ENCODE measurements at places on chromosomes 6 and 20. TPM values are rescaled to one million over a fixed set of nuclear protein-coding genes. Genes with fewer than 3 reads are reported as not detected.

DNAH8 gene
- total RNA-seq, result 2.0 TPM

DNA sequence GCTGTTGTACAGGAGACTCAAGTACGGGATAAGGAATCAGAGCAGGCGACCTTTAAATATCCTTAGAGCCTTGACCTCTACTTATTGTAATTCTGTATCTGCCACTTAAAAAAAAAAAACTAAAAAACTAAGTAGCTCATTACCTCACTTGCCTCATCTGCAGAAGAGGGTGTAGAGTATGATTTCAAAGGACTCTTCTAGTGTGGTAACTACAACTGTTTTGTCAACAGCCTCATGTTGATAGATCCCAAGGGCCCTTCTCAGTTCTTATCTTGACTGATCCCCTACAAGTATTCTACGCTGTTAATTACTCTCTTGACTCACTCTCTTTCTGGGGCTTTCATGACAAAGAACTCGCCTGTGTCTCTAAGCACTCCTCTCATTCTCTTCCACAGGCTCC is 16.7 kb upstream of the PDYN start:
- no peak overlapping the region for H3K27ac ChIP-seq
- H3K27me3 ChIP-seq, result peaks cover 37% of the 10 kb centered on the region
- no peaks in the 10 kb centered on the region for H3K36me3 ChIP-seq
- no peak overlapping the region for H3K4me3 ChIP-seq

HLA-DOB gene
- total RNA-seq, result 101 TPM

ZNF311 gene
- total RNA-seq, result 0.31 TPM

- no peaks in the 10 kb centered on the region for H3K4me1 ChIP-seq
- no peak overlapping the region for H3K4me3 ChIP-seq
Observed at GRCh38 chr6:157267109-157267611, 56.2 kb downstream of the TMEM242 start.

- no peaks in the 10 kb centered on the region for H3K36me3 ChIP-seq
- DNase-seq, result no peak
- no peak overlapping the region for H3K27ac ChIP-seq
- no peaks in the 10 kb centered on the region for H3K4me1 ChIP-seq
Observed at GRCh38 chr6:24391756-24392405, 10.9 kb upstream of the MRS2 start.

TSPO2 gene
- not detected for total RNA-seq

MUCL3 gene
- total RNA-seq, result not detected

EFHC1 gene
- total RNA-seq, result 23.2 TPM

DNA sequence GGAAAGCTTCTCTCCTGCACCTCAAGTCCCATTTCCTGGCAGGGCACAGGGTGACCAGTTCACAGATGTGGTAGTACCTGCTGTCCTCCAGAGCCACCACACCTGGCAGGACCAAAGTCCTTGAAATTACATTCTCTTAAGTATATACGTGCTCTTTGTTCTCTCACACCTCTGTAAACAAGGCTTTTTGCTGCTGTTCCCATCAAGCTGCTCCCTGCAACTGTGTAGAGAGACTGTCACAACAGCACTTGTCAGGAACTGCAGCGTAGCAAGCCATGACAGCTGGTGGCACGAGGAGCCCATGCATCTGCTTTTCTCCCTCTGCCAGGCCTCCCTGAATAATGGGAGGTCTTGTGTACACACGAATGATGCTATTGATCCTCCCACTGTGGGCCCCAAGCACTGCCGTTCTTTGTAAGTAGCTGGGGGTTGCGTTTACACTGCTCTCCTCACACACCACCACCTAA is 431.8 kb downstream of the CD83 start:
- no peaks in the 10 kb centered on the region for H3K27me3 ChIP-seq
- H3K36me3 ChIP-seq, result no peaks in the 10 kb centered on the region
- H3K4me1 ChIP-seq, result peaks cover 22% of the 10 kb centered on the region
- H3K27ac ChIP-seq, result no peak overlapping the region
- DNase-seq, result no peak
- H3K4me3 ChIP-seq, result no peak overlapping the region

GRCh38 chr20:33788351-33789049 is 22.6 kb upstream of the CHMP4B start:
- H3K4me1 ChIP-seq, result peaks cover 47% of the 10 kb centered on the region
- DNase-seq, result no peak
- peak overlapping the region; percentile 11 for H3K27ac ChIP-seq
- no peaks in the 10 kb centered on the region for H3K27me3 ChIP-seq

GRCh38 chr20:58393299-58393698 is 4.3 kb downstream of the VAPB start:
- H3K4me3 ChIP-seq, result no peak overlapping the region
- DNase-seq, result no peak
- no peak overlapping the region for H3K27ac ChIP-seq
- H3K36me3 ChIP-seq, result peaks cover 35% of the 10 kb centered on the region
- H3K4me1 ChIP-seq, result peaks cover 68% of the 10 kb centered on the region

ZSCAN23 gene
- total RNA-seq, result 0.49 TPM

GRCh38 chr6:168571268-168571667 is 130.3 kb downstream of the SMOC2 start:
- DNase-seq, result no peak
- H3K4me3 ChIP-seq, result no peak overlapping the region
- H3K36me3 ChIP-seq, result no peaks in the 10 kb centered on the region
- no peaks in the 10 kb centered on the region for H3K4me1 ChIP-seq

- H3K4me1 ChIP-seq, result no peaks in the 10 kb centered on the region
- H3K4me3 ChIP-seq, result no peak overlapping the region
Observed at GRCh38 chr6:56756791-56757587, 114.3 kb upstream of the DST start.

SYCP2L gene
- total RNA-seq, result 0.17 TPM

DNA sequence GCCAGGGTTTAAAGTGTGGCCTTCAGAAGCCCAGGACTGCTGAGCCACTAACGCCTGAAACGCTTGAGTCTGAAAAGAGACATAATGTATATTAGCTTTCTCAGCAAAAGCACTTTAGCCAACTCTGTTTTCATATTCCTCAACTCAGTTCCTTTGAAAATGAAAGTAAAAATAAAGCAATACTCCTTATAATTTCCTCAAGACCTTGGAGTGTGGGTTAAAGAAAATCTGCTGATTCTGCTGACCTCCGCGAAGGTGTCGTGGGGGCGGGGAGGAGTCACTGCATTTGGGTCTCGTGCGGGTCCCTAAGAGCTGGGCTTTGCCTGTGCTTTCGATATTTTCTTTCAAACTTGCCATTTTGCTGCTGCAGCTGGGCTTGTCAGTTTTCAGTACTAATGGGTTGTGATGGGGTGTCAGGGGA is 142.2 kb upstream of the ARID1B start:
- no peaks in the 10 kb centered on the region for H3K36me3 ChIP-seq
- H3K4me1 ChIP-seq, result peaks cover 54% of the 10 kb centered on the region
- H3K4me3 ChIP-seq, result peak overlapping the region; percentile 79
- no peaks in the 10 kb centered on the region for H3K27me3 ChIP-seq

MCHR2 gene
- not detected for total RNA-seq

GRCh38 chr6:7974565-7974937 is 64.0 kb upstream of the TXNDC5 start:
- H3K4me1 ChIP-seq, result peaks cover 30% of the 10 kb centered on the region
- H3K27ac ChIP-seq, result no peak overlapping the region
- no peak for DNase-seq

DNA sequence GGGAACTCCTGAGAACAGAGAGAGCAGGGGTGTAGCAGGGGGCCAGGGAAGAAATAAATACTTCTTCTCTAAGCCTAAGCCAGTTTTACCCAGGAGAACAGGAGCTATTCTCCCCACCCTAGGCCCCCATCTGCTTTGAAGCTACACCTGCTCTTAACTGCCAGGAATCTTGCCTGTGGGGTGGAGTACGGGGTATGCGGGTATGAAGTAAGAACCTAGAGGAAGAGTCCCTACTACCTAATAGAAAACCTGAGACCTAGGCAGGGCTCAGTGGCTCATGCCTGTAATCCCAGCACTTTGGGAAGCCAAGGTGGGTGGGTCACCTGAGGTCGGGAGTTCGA is 1.5 kb downstream of the SLC29A1 start:
- no peaks in the 10 kb centered on the region for H3K27me3 ChIP-seq
- H3K4me3 ChIP-seq, result no peak overlapping the region
- no peak overlapping the region for H3K27ac ChIP-seq
- H3K36me3 ChIP-seq, result no peaks in the 10 kb centered on the region
- no peak for DNase-seq

NOX3 gene
- total RNA-seq, result not detected

TMEM14C gene
- total RNA-seq, result 23.0 TPM

- H3K27ac ChIP-seq, result no peak overlapping the region
- peaks cover 16% of the 10 kb centered on the region for H3K27me3 ChIP-seq
- H3K36me3 ChIP-seq, result peaks cover 2% of the 10 kb centered on the region
- H3K4me3 ChIP-seq, result peak overlapping the region; percentile 94
- H3K4me1 ChIP-seq, result peaks cover 41% of the 10 kb centered on the region
- peak; percentile 63 for DNase-seq
Observed at GRCh38 chr6:43771210-43771857, 1.3 kb downstream of the VEGFA start.

DNA sequence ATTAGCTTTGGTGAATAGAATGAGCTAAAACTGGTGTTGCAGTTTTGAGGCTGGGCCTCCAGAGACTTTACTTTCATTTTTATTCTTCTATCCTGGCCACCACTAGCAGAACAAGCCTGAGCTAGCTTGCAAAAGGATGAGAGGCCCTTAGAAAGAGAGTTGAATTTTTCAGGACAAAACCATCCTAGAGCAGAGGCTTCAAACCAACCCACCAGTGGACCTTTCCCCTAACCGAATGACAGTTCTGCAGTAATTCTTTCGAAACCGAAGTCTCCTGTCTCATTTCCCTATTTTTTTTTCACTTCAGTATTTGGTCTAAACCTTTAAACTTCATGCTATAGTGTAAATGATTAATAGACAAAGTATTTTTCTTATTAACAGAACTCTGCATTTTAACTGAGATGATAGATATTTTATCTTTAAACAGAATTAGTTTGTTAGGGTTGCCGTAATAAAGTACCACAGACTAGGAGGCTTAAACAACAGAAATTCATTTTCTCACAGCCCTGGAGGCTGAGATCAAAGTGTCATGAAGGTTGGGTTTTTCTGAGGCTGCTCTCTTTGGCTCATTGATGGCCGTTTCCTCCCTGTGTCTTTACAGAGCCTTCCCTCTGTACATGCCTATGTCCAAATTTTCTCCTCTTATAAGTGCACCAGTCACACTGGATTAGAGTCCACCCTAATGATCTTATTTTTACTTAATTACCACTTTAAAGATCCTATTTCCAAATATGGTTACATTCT is 80.6 kb upstream of the PAK5 start:
- H3K4me3 ChIP-seq, result no peak overlapping the region
- H3K4me1 ChIP-seq, result peaks cover 16% of the 10 kb centered on the region
- no peaks in the 10 kb centered on the region for H3K36me3 ChIP-seq
- DNase-seq, result no peak
- H3K27ac ChIP-seq, result no peak overlapping the region

RAD21L1 gene
- not detected for total RNA-seq

ZNF341 gene
- 10.1 TPM for total RNA-seq

GPLD1 gene
- total RNA-seq, result 7.3 TPM

PPP1R3G gene
- total RNA-seq, result 0.15 TPM

GDAP1L1 gene
- not detected for total RNA-seq

CCR6 gene
- total RNA-seq, result 26.2 TPM

SIRPB1 gene
- 1.1 TPM for total RNA-seq

FAM120B gene
- total RNA-seq, result 35.1 TPM

PXMP4 gene
- total RNA-seq, result 6.8 TPM

DNA sequence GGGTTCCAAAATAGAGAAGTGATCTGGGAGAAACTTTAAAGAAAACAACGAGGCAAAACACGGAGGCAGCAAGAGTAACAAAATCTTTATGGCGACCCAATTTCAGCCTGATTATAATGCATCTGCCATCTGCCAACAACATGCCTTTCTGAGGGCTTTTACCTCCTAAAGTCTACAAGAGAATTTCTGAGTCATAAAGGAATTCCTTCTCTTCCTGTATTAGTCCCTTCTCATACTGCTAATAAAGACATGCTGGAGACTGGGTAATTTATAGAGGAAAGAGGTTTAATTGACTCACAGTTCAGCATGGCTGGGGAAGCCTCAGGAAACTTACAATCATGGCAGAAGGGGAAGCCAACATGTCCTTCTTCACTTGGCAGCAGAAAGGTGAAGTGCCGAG is 226.6 kb downstream of the HACE1 start:
- no peak overlapping the region for H3K27ac ChIP-seq
- DNase-seq, result no peak
- H3K36me3 ChIP-seq, result no peaks in the 10 kb centered on the region
- H3K4me1 ChIP-seq, result no peaks in the 10 kb centered on the region
- no peaks in the 10 kb centered on the region for H3K27me3 ChIP-seq
- no peak overlapping the region for H3K4me3 ChIP-seq

- peaks cover 4% of the 10 kb centered on the region for H3K27me3 ChIP-seq
- H3K4me1 ChIP-seq, result no peaks in the 10 kb centered on the region
- H3K27ac ChIP-seq, result no peak overlapping the region
- DNase-seq, result no peak
- no peaks in the 10 kb centered on the region for H3K36me3 ChIP-seq
- H3K4me3 ChIP-seq, result no peak overlapping the region
Observed at GRCh38 chr6:107582086-107582485, 92.2 kb downstream of the SOBP start.

DNA sequence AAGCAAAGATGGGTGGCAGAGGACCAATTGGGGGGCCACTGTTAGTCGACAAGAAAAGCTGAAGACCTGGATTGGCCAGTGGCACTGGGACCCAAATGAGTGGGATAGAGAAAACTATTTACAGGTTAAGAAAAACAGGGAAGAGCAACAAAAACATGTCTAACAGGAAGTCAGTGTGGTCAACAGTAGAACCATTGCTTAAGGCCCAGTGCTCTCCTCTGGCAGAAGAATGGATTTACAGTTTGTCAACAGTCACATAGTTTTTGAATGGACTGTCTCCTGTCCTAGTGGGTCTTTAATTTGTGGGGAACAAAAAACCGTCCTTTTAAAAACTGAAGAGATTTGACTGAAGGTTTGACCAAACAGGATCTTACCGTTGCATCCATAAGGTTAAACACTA is 12.1 kb upstream of the WTAP start:
- H3K27me3 ChIP-seq, result no peaks in the 10 kb centered on the region
- no peak overlapping the region for H3K4me3 ChIP-seq
- DNase-seq, result no peak
- H3K36me3 ChIP-seq, result peaks cover 5% of the 10 kb centered on the region
- H3K4me1 ChIP-seq, result no peaks in the 10 kb centered on the region

- H3K27me3 ChIP-seq, result no peaks in the 10 kb centered on the region
- peak; percentile 32 for DNase-seq
- no peaks in the 10 kb centered on the region for H3K36me3 ChIP-seq
- H3K27ac ChIP-seq, result peak overlapping the region; percentile 54
- peak overlapping the region; percentile 30 for H3K4me3 ChIP-seq
Observed at GRCh38 chr6:1856381-1856780, 246.7 kb downstream of the FOXC1 start.

NRSN1 gene
- total RNA-seq, result not detected

PTCHD4 gene
- not detected for total RNA-seq
